Gastroesophageal sphincter (tissue), 4 donors: ENCODE measurements at places on chromosomes 5 and 9.

DNA sequence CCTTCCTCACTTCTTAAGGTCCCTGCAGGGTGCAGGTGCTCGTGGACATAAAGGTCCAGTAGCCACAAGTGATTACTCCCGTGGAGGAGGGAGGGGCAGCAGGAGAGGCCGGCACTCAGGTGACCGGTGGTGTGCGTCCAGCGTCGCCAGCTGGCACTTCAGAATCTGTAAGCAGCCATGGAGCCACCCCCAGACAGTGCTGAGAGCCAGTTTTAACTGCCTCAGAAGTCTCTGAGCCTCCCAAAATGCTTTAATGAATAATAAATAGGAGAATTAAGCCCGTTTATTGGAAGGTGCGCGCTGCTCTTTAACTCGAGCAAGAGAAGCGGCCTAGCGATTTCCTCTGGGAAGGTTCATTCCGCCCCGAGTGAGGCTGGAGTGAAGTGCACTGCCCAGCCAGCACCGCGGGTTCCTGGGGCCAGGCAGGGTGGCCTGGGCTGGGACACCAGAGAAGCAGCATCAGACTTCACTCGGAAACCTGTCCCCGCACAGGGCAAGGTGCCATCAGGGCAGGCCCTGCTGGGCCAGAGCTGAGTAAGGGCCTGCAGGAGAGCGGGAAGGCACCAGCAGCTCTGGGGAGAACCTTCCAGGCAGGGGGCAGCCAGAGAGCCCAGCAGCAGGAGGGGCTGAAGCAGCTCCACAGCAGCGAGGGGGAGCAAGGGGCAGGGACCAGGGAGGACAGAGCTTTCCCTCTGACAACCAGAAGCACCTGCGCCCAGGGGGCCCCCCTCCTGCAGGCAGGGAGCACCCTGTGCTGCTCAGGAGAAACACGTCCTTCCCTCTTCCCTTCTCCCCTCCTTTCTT lies 61.2 kb downstream of the VAV2 start:
- peaks cover 3% of the 10 kb centered on the region for H3K4me1 ChIP-seq
- H3K36me3 ChIP-seq = no peaks in the 10 kb centered on the region
- no peak for ATAC-seq
- no peak overlapping the region for H3K4me3 ChIP-seq
- H3K27ac ChIP-seq = no peak overlapping the region

DNA sequence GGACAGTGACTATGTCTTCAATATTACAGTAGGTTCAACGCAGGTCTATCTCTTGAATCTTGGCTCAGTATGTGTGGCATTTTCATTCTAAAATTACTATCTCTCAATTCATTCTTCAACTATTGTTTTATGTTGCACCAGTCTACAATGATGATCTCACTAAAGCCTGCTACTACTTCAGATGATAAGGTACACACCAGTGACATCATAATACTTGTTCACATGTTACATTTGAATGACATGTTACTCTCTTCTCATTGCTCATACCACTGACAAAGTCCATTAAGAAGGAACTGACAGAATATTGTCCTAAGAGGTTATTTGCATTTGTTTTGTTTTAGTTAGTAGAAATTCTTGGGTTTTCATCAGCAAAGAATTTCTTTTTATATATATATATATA lies 165.2 kb upstream of the ST8SIA4 start:
- H3K4me1 ChIP-seq = no peaks in the 10 kb centered on the region
- ATAC-seq = no peak
- no peak overlapping the region for H3K4me3 ChIP-seq
- H3K27me3 ChIP-seq = no peaks in the 10 kb centered on the region
- H3K36me3 ChIP-seq = no peaks in the 10 kb centered on the region
- no peak overlapping the region for H3K27ac ChIP-seq

GRCh38 chr5:93404246-93404645 lies 176.8 kb downstream of the NR2F1-AS1 start:
- H3K27ac ChIP-seq = no peak overlapping the region
- no peaks in the 10 kb centered on the region for H3K36me3 ChIP-seq
- no peak overlapping the region for H3K4me3 ChIP-seq
- H3K4me1 ChIP-seq = no peaks in the 10 kb centered on the region
- no peaks in the 10 kb centered on the region for H3K27me3 ChIP-seq
- no peak for ATAC-seq

DNA sequence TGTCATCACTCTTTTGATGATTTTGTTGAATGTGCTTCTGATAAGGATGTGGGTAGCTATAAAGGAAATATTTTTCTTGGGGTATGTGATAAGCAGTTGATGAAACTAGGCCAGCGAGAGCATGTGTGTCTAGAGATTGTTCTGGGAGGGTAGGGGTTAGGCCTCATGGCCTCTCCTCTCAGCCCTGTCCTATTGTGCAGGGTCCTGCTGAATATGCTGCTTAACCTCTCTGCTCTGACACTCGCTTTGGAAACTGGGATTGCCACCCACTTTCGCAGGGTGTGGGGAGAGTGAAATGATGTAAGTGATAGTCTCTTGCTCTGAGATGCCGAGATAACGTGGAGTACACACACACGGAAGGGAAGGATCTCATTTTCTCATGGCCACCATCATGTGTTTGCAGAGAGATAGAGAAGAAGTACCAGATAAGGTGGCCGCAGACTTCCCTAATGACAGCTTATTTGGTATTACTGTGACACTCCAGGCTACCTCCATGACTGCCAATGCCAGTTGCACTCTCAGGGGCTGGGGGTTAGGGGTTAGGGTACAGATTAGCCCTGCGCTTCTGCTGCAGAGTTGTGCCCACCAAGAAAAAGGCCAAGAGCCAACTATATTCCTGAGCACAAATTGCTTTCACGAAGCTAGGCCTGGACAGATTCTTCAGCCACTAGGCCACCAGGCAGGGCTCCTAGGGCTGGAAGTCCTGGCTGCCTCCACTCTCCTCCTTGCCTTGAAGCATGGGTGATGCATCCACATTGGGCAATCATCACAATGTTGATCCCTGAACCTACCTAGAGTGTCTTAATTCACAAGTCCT lies 25.2 kb upstream of the TNFAIP8 start:
- peaks cover 41% of the 10 kb centered on the region for H3K4me1 ChIP-seq
- H3K36me3 ChIP-seq = no peaks in the 10 kb centered on the region
- H3K27me3 ChIP-seq = no peaks in the 10 kb centered on the region
- H3K4me3 ChIP-seq = no peak overlapping the region

- H3K27me3 ChIP-seq = no peaks in the 10 kb centered on the region
- no peak overlapping the region for H3K4me3 ChIP-seq
- ATAC-seq = no peak
- no peaks in the 10 kb centered on the region for H3K4me1 ChIP-seq
- no peak overlapping the region for H3K27ac ChIP-seq
Observed at GRCh38 chr5:12013351-12013750, 109.1 kb upstream of the CTNND2 start.

DNA sequence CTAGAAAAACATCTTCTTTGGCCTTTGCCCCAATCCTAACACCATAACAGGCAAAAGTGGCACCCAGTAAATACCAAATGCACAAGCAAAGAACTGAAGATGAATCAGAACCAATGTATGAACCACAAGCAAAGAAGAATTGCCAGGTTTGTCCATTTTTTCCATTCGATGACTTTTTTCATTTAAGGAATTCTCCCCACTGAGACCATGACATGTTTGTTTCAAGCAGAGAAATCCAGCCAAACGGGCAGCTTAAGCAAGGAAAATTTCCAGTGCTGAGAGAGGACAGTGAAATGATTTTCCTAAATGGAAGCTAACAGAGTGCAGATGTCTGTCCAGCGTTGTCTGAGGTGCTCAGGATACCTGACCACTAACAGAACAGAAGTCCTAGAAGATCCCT lies 203.7 kb downstream of the ADAMTS12 start:
- H3K27ac ChIP-seq = no peak overlapping the region
- no peaks in the 10 kb centered on the region for H3K27me3 ChIP-seq
- no peak overlapping the region for H3K4me3 ChIP-seq
- peak; percentile 9 for ATAC-seq
- H3K4me1 ChIP-seq = peaks cover 17% of the 10 kb centered on the region

DNA sequence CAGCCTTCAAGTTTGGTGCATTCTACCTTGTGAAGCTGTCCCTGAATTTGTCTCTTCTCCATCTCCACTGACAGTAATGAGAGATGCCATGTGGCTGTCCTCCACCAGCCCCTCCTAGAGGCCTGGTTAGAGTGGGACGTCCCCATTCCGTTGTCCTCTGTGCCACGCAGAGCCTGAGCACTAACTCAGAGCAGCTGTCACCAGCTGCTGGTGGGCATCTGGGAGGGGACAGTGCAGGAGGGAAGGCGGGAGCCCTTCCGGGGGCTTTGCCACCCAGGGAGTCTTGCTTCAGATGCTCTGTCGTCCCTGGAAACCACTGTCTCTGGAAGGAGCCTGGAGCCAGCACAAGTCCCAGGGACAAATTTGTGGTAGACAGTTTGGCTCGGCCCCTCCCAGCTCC lies 78.6 kb downstream of the PDZD2 start:
- no peak for ATAC-seq
- peaks cover under 1% of the 10 kb centered on the region for H3K27me3 ChIP-seq
- H3K4me3 ChIP-seq = no peak overlapping the region

DNA sequence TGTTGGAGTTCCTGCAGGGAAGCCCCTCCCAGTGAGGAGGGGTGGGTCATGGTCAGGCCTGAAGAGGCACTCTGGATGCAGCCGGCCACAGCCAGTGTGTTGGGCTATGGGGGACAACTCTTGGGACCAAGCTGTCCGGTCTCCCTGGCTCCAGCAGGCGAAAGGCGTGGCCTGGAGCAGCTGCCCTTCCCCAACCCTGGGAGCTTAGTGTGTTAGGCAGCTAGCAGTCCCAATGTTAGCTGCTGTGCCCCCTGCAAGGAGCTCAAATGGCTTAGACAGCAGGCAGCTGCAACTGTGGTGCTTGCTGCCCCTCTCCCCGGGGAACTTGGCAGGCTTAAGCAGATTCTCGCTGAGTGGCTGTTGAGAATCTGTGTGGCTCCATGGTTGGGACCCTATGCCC lies 67.5 kb upstream of the ACTBL2 start:
- no peaks in the 10 kb centered on the region for H3K27me3 ChIP-seq
- no peaks in the 10 kb centered on the region for H3K36me3 ChIP-seq
- no peak for ATAC-seq
- H3K4me3 ChIP-seq = no peak overlapping the region

GRCh38 chr5:84673785-84674184 lies 289.1 kb upstream of the EDIL3 start:
- ATAC-seq = no peak
- H3K27me3 ChIP-seq = no peaks in the 10 kb centered on the region
- H3K4me1 ChIP-seq = no peaks in the 10 kb centered on the region
- H3K27ac ChIP-seq = no peak overlapping the region

- no peaks in the 10 kb centered on the region for H3K36me3 ChIP-seq
- no peak overlapping the region for H3K4me3 ChIP-seq
- H3K4me1 ChIP-seq = no peaks in the 10 kb centered on the region
- no peak for ATAC-seq
Observed at GRCh38 chr5:100761192-100761591, 141.9 kb downstream of the ST8SIA4 start.

DNA sequence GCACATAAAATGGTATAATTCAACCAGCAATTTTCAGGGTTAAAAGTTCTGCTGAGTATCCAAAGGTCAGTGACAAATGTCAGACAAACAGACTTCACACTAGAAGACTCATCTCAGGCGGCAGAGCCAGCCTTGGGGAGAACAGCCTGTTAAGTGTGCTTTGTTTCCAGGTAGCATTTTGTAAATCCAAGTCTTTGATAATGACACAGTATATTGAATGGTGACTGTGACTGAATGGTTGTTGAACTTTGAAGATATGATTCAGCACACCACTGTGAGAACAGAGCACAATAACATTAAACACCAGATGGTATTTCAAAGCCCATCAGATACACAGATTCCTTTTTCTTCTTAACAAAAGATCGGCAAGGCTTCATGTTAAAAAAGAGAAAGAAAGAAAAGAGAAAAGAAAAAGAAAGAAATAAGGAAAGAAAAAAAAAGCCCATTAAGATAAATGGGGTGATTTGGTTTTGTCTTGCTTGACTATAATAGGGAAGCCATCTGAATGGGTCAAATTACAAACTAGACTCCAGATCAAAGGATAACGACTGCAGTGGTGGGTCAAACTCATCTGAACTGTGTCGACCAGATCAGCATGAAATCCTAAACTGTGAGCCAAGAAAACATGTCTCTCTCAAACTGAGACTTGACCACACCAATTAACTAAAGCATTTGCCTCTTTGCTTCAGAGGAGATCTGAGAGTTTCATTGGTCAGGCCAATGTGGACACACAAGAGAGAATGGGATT lies 313.0 kb upstream of the ZNF608 start:
- H3K27ac ChIP-seq = no peak overlapping the region
- ATAC-seq = no peak
- no peaks in the 10 kb centered on the region for H3K36me3 ChIP-seq
- H3K27me3 ChIP-seq = no peaks in the 10 kb centered on the region
- peaks cover 3% of the 10 kb centered on the region for H3K4me1 ChIP-seq

GRCh38 chr5:120016717-120017382 lies 387.5 kb downstream of the FAM170A start:
- H3K4me3 ChIP-seq = no peak overlapping the region
- no peaks in the 10 kb centered on the region for H3K36me3 ChIP-seq
- ATAC-seq = no peak
- no peaks in the 10 kb centered on the region for H3K4me1 ChIP-seq
- H3K27me3 ChIP-seq = no peaks in the 10 kb centered on the region

- no peak overlapping the region for H3K4me3 ChIP-seq
- no peaks in the 10 kb centered on the region for H3K27me3 ChIP-seq
- H3K36me3 ChIP-seq = no peaks in the 10 kb centered on the region
- ATAC-seq = peak; percentile 66
- H3K27ac ChIP-seq = no peak overlapping the region
- H3K4me1 ChIP-seq = no peaks in the 10 kb centered on the region
Observed at GRCh38 chr9:2857564-2858198, 13.8 kb upstream of the PUM3 start.

GRCh38 chr5:135012951-135013391 lies 21.1 kb downstream of the PITX1 start:
- ATAC-seq = peak; percentile 48
- H3K4me3 ChIP-seq = no peak overlapping the region
- H3K27ac ChIP-seq = peak overlapping the region; percentile 76

GRCh38 chr9:3179711-3180110 lies 335.8 kb upstream of the PUM3 start:
- H3K4me3 ChIP-seq = no peak overlapping the region
- no peaks in the 10 kb centered on the region for H3K36me3 ChIP-seq
- H3K27me3 ChIP-seq = peaks cover 18% of the 10 kb centered on the region
- H3K4me1 ChIP-seq = peaks cover 14% of the 10 kb centered on the region
- H3K27ac ChIP-seq = no peak overlapping the region

GRCh38 chr5:29983528-29984155 lies 1209.8 kb upstream of the CDH6 start:
- H3K27me3 ChIP-seq = no peaks in the 10 kb centered on the region
- H3K4me1 ChIP-seq = no peaks in the 10 kb centered on the region
- no peak overlapping the region for H3K27ac ChIP-seq
- no peak overlapping the region for H3K4me3 ChIP-seq
- no peak for ATAC-seq
- no peaks in the 10 kb centered on the region for H3K36me3 ChIP-seq

- ATAC-seq = no peak
- no peaks in the 10 kb centered on the region for H3K4me1 ChIP-seq
- H3K27me3 ChIP-seq = no peaks in the 10 kb centered on the region
- no peak overlapping the region for H3K4me3 ChIP-seq
- H3K36me3 ChIP-seq = no peaks in the 10 kb centered on the region
Observed at GRCh38 chr5:163094492-163095180, 342.8 kb upstream of the CCNG1 start.

GRCh38 chr5:78905084-78905938 lies 79.8 kb downstream of the ARSB start:
- H3K27me3 ChIP-seq = no peaks in the 10 kb centered on the region
- no peak for ATAC-seq
- no peak overlapping the region for H3K4me3 ChIP-seq
- no peaks in the 10 kb centered on the region for H3K36me3 ChIP-seq
- no peak overlapping the region for H3K27ac ChIP-seq

GRCh38 chr9:86202338-86202882 lies 57.0 kb downstream of the C9orf153 start:
- no peak overlapping the region for H3K4me3 ChIP-seq
- peak; percentile 46 for ATAC-seq
- H3K36me3 ChIP-seq = no peaks in the 10 kb centered on the region
- H3K27ac ChIP-seq = no peak overlapping the region
- no peaks in the 10 kb centered on the region for H3K4me1 ChIP-seq
- no peaks in the 10 kb centered on the region for H3K27me3 ChIP-seq
